Activated naive CD8-positive, alpha-beta T cell treated with anti-CD3 and anti-CD28 coated beads for 36 hours (primary cell): ENCODE measurements at places on chromosomes 16 and 17.

DNA sequence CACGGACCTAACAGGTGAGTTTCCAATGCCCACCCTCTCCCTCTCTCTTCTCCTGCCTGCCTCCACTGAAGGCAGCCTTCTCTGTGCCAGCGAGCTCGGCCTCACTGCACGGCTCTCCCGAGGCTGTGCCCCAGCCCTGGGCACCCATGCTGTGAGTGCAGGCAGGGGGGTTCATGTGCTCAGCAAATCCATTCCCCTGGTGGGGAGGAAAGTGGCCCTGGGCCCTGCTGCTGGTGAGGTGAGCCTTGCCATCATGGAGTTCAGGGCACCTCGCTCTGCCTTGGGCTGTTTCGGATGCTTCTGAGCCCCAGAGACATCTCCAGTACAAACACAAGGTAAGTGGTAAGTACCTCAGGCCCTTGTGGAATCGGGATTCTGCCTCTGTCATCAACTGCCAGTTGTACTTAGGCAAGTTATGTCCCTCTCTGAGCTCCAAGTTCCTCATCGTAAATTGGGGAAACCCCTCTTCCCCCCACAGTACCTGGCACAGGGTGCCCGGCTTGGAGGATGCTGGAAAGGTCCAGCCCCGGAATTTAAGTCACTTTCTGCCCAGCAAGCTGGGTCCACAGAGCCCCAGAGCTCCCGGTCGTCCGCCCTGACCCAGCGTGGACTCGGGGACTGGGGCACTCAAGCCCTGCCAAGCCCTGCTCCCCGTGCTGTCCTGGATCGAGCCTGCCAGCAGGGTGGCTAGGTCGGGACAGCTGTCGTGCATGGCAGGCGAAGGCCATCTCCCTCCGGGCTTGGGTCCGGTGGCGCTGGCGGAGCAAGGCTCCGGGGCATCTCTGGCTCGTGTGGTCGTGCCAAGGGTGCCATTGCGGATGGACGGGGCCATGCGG, 684 bp upstream of the NUDT16L1 start:
- DNase-seq: no peak

GRCh38 chr16:58501242-58502131, 1.5 kb downstream of the NDRG4 start:
- DNase-seq: peak; percentile 62

- DNase-seq: no peak
Observed at GRCh38 chr16:75092777-75093176, 23.8 kb downstream of the LDHD start.

DNA sequence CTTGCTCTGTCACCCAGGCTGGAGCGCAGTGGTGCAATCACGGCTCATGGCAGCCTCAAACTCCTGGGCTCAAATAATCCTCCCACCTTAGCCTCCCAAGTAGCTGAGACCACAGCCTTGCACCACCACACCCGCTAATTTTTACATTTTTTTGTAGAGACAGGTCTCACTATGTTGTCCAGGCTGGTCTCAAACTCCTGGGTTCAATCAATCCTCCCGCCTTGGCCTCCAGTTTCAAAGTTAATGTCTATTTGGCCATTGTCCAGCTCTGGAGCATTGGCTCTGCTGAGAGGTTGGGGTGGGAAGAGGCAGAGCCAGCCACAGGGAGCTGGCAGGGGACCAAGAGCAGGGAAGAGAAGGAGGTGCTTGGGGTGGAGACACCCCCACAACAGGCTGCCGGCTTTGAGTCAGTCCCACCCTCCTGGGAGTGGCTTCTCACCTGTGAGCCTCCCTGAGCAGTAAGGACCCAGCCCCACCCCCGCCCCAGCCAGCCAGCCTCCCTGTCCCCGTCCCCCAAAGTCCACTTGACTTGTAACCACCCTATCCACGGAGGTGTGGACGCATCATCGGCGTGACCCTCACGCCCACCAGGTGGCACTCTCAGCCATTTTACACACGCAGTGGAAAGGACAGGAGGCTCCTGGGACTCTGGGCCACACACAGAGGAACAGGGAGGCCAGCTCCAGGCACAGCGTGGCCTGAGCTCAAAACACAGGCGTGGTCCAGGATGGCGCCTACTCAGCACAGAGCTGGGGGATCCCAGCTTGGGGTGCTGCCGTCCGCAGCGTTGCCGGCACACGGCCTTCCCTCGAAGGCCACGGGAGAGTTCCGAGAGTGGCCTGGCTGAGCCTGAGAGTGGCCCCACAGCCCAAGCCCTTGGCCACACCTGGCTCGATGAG, 22.8 kb upstream of the PVALEF start:
- peak; percentile 56 for DNase-seq

GRCh38 chr17:2716649-2717048, 5.1 kb upstream of the CLUH start:
- DNase-seq: no peak

DNA sequence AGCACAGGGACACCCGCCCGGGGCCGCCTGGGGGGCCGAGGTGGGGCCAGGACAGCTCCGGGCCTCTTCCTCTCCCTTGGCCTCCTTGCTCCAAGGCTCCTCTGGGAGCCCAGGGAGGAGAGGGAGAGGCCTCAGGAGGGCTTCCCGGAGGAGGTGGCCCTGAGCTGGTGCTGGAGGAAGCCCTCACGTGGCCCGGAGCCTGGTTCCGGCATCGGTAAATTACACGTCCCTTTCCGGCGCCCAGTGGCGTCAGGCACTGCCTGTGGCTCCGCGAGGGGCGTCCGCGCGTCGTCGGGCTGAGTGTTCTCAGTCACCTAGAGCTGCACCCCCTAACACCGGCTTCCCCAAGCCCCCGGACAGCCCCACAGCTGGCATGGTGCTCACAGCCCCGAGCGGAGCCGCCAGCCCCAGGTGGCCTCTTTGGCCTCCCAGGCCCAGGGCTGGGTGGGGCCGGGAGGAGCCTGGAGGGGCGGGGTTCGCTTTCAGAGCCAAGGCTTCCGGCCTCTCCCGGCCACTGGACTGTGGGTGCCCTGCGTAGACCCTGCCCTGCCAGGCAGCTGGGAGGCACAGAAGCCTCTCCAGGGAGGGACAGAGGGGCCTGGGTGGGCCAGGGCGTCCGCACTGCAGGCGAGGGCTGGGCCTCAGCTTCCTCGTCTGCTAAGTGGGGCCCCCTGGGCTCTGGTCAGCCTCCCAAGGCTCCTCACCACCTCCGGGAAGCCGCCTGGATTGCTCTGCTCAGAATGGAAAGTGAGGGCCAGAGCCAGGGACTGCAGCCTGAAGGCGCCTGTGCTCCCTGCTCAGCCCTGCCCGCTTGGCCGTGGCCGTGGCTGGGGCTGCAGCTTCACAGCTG, 27.9 kb upstream of the SSTR5 start:
- no peak for DNase-seq

DNA sequence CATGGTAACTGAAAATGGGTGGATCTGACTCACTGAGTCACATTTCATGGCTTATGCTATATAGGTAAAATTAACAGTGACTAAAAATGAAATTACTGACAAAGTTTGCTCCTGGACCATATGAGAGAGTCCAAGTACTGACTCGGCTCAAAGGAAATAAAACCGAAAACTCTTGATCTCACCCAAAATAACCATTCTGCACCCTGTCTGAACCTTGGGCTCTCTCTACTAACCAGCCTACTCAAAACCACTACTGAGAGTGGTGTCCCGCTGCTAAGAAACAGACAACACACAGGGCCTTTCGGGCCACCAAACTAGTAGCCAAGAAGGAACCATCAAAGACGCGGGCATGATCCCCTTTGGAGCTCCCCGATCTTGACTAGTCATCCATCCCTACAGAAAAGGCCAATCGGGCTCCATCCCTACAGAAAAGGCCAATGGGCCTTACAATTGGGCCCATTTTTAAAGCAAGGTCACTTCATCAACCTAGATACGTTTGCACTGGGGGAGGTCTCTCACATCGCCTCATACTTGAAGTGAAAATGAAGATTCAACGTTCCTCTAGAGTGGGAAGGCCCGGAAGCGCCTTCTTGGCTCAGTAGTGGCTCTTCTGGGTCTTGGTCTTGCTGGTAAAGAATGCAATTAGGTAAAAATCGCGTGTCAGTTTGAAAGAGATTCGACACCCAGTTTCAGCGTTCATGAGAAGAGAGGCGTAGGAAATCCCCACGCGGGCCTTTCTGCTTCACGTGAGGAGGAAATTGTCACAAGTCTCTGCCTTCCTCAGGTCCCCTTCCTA, 720 bp upstream of the ZPBP2 start:
- peak; percentile 63 for DNase-seq

GRCh38 chr17:5182597-5183409, 8.9 kb downstream of the ZNF594 start:
- DNase-seq: no peak

DNA sequence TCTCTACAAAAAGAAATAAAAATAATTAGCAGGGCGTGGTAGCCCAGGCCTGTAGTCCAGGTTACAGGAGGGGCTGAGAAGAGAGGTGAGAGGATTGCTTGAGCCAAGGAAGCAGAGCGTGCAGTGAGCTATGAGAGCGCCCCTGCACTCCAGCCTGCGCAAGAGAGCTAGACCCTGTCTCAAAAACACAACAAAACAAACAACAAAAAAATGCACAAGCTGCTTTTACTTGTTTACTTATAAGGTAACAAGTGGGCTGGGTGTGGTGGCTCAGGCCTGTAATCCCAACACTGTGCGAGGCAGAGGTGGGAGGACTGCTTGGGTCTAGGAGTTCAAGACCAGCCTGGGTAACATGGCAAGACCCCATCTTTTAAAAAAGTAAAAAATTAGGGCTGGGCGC, 1.7 kb downstream of the CYTH1 start:
- DNase-seq: no peak

GRCh38 chr17:69539274-69539673, 124.8 kb downstream of the MAP2K6 start:
- peak; percentile 7 for DNase-seq

- no peak for DNase-seq
Observed at GRCh38 chr17:73582359-73582758, 61.9 kb downstream of the SDK2 start.
